ENCODE measurements at places on chromosomes 11 and 22. TPM values are rescaled to one million over a fixed set of nuclear protein-coding genes. Genes with fewer than 3 reads are reported as not detected.

The SGSM1 gene
- 0.12 TPM for total RNA-seq

The KCTD17 gene
- total RNA-seq, result 27.5 TPM

The THAP7 gene
- total RNA-seq, result 26.1 TPM

The HTR3A gene
- not detected for total RNA-seq

The MCHR1 gene
- total RNA-seq, result not detected

The MRGPRF gene
- not detected for total RNA-seq

The KDM2A gene
- total RNA-seq, result 96.5 TPM

The CASP5 gene
- not detected for total RNA-seq

The OR51B5 gene
- not detected for total RNA-seq

The MMP12 gene
- not detected for total RNA-seq

The CD3D gene
- total RNA-seq, result 471 TPM

The MPEG1 gene
- not detected for total RNA-seq

The KCNJ5 gene
- total RNA-seq, result not detected

The BCO2 gene
- 1.9 TPM for total RNA-seq

The TUBA8 gene
- total RNA-seq, result 1.1 TPM

The CTSF gene
- 4.5 TPM for total RNA-seq

The CSRP3 gene
- total RNA-seq, result not detected

The INPPL1 gene
- 131 TPM for total RNA-seq

The CDC42EP2 gene
- 0.48 TPM for total RNA-seq

The MS4A6E gene
- not detected for total RNA-seq

The SPATA19 gene
- not detected for total RNA-seq

The C11orf97 gene
- total RNA-seq, result not detected

The SDHD gene
- 78.7 TPM for total RNA-seq

The SHANK2 gene
- not detected for total RNA-seq

The MS4A1 gene
- total RNA-seq, result 1.0 TPM

The OR4A16 gene
- not detected for total RNA-seq

The OR52N4 gene
- total RNA-seq, result 1.3 TPM

The OR8D2 gene
- total RNA-seq, result not detected

The MRGPRX4 gene
- not detected for total RNA-seq

The ROBO4 gene
- not detected for total RNA-seq

The ZC3H7B gene
- total RNA-seq, result 43.1 TPM

The GAL gene
- total RNA-seq, result not detected
